ENCODE measurements at places on chromosomes 1 and 21.

DNA sequence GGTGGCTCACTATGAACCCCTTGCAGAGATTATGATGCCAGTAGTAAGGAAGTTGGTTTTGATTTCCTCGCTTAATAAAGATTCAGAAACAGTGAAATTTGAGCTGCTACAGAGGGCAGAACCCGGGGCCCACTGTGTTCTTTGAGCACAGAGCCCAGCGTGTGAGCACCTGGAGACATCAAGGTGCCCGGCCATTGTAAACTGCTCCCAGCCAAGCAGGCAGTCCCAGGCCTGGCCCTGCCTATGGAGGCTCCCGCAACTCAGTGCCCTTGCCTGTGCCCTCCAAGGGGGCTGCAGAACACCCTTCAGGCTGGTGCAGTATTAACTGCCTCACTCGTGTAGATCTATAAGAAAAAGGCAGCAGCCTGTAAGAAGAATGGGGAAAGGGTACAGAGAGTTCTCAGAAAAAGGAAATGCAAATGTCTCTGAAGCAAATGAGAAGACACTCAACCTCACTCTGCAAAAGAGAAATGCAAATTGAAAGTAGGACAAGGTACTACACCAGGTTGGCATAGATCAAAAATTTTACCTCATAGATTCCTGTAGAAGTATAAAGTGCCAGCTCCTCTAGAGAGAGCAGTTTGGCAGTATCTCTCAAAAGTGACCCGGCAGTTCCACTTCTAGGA is 323.7 kb downstream of the HHAT start:
- DNase-seq: no peak

- DNase-seq: no peak
Observed at GRCh38 chr1:24113641-24114033, 1.7 kb upstream of the MYOM3 start.

DNA sequence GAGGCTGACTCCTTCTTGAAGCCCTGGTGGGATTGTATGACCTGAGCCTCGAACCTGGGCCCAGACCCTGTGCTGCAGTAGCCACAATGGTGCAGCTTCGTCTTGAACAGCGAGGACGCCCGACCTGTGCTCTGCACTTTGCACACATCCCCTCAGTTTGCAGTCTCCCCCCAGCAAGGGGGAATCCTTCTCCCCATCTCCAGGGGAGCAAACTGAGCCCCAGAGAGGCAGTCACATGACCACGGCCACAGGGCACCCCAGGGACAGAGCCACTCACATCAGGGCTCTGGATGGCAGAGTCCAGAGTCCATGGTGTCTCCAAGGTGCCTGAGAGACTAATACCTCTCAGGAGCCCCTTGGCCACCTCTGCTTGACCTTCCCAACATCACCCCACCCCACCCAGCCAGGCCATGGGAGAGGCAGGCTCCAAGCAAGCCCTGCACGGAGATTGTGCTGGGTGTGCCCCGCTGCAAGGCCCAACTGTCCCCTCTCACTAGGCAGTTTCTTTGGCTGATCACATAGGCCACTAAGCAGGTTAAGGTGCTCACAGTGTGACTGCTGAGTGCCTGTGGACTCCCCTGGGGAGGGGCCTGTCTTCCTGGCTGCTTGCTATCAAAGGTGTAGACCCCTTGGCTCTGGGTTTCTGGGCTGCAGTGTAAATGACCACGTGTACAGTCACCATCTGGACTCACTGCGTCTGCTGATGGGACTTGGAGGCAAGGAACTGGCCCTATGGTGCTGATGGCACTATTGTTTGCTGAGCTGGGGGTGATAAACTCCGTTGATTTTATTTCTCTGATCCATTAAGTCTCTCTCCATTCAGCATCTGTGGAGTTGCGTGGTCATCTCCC is 398.1 kb downstream of the MATN1 start:
- no peak for DNase-seq

GRCh38 chr21:31554511-31555022 is 104.9 kb upstream of the SOD1 start:
- DNase-seq: no peak

DNA sequence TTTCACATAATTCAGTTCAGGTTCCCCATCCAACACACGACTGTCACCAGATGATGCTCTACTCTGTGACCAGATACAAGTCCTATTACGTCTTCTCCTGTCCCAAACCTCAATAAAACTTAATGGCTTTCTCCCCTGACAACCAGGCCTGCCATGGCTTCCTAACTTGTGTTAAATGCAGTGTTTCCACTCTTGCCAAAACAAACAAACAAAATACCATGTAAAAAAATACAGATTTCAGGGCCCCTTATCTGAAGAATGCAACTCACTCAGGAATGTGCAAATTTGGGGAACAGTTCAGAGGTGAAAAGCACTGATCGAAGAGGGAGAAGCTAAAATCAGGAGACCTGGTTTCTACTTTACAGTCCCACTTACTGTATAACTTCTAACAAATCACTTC is 863 bp upstream of the NUF2 start:
- DNase-seq: no peak

GRCh38 chr1:65022216-65022615 is 55.9 kb upstream of the JAK1 start:
- no peak for DNase-seq

- DNase-seq: no peak
Observed at GRCh38 chr1:202230939-202231645, 37.5 kb downstream of the LGR6 start.

DNA sequence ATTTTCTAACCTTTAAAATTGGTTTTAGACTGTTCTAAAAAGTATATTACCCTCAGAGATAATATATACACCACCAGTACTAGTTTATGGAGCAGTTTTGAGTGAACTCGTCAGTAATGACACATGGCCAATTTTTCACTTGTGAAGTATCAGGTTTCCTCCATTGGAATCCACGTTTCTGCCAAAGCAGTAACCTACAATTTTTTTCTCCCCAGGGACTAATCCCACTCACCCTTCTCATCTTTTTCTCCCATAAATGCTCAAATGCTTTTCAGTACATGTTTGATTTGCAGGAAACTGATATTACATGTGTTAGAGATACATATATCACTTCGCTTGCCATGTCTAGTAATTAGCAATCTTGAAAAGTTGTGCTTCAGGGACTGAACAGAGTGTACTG is 94.1 kb downstream of the COL24A1 start:
- no peak for DNase-seq

- no peak for DNase-seq
Observed at GRCh38 chr21:38696579-38696978, 109.2 kb upstream of the ETS2 start.

Data from right cardiac atrium (tissue), 5 donors.